GM12891 (cell line): ENCODE measurements at places on chromosomes 16 and 17.
A peak's percentile ranks its signal among the peaks of the same experiment; 100 is the strongest.

DNA sequence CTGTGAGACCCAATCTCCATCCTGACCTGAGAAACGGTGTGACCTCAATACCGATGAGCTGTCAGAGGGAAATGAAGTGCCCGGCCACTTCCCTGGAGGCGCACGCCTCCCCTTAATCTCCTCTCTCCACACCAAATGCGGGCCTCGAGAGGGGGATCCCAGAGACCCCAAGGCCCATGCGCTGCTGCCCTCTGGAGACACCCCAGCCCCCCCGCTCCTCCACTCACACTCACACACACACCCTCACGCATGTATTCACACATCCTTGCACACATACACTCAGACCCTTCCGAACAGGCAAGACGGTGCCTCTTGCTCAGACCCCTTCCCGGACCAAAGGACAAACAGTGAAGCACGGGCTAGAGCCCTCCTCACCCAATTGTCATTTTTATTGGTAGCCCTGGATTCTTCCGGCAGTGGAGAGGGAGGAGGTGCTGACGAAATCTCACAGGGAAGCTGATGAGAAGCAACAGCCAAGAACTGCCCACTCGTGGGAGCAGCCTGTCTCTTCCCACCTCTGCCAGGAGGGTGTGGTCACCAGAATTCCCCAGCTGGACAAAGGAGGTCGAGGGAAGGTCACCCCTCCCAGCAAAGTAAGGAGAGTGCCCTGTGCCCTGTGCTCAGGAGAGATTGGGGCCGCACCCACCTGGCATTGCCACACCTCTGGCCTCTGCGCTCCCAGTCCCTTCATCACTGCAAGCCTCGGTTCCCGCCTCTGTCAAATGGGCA is 136.0 kb upstream of the TNRC6C start:
- DNase-seq: no peak

DNA sequence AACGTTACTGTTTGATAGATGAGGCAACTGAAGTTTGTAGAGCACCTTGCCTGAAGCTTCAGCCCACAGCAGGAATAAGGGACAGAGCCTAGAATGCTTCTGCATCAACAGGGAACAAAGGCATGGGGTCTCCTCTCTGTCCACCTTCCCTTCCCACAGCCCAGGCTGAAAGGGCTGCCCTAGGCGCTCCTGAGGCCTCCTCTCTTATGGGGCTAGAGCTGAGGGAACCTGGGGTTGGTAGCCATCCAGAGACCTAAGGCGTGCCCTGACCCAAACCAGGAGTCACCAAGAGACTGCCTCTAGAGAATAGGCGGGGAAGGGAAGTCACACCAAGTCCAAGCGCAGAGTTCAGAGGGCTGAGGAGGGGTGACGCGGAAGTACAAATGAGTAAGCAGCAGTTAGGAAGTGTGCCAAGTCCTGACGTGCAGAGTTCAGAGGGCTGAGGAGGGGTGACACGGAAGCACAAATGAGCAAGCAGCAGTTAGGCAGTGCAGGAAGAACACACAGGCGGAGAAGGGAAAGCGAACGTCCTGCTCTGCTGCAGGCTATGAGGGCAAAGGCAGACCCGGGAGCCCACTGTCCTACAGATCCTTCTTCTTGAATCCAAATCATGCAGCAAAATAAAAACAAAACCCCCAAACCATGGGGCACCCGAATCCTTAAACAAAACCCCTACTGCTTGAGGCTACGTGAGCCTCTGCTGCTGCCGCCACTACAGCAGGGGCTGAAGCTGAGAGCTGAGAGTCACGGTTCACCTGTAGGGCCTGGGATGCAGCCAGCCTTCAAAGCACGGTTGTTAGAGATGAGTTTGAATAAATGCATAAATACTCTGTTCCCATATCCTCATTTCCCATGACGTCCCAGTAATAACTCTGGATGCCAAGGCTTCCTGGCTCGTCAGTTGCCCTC is 2.7 kb upstream of the SPG7 start:
- DNase-seq: peak; percentile 78

DNA sequence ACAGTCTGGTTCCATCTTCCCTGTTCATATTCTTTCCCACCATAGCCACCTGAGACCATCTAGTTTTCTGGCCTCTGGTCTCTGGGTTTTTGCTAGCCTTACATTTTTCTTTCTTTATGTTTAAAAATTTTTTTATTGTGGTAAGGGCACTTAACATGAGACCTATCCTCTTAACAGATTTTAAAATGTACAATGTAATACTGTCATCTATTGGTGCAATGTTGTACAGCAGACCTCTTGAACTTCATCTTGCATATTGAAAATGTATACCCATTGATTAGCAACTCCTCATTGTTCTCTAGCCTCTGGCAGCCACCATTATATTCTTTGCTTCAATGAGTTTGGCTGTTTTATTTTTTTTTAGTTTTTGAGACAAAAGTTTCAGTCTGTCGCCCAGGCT is 39.2 kb downstream of the ITGAM start:
- no peak for DNase-seq

DNA sequence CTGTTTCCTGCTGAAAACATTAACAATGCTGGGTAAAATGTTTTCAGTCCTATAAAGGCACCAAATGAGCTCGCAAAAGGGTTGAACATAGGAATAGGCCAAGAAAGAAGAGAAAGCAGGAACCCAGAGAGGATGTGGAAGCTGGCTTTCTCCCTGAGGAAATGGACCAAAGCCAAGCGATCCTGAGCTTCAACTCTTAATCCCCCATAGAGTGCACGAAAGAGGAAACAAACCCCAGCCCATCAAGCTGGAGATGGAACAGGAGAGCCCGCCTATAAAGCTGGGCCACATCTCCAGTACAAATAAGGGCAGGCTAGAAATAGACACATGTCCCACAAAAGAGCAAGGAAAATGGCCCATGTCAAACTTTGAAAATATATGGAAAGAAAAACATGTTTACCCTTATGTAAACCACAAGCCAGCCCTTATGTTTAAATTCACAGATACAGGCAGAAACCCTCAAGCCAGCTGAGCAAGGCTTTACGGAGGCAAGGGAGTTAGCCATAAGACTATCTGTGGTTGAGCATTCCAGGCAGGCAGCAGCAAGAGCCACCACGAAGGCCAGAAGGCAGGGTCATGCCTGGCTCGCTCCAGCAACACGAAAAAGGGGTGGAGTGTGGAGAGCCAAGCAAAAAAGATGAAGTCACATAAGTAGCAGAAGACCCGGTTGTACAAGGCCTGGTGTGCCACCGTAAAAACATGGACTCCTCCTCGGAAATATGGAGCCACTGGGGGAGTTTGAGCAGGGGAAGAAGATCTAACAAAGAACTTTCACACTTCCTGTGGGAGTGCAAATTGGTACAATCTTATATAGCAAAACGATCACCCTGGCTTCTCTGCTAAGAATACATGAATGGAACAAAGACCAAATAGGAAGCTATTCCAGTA is 27.8 kb downstream of the COPRS start:
- no peak for DNase-seq

DNA sequence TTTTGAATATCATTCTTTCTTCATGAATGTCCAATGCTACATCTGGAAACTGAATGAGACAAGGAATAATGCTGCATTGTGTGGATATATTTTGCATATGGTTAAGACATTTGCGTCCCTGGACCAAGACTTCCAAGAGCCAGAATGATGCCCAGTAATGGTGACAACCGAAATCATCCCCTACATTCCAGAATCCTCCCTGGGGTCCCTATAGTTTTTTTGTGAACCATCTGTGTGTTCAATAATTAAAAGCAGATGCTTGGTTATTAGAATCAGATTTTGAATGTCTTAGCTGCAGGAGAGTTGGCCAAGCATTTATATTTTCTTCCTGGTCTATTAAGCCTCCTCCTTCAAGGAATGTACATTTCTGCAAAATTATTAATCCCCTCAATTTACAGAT is 426.7 kb upstream of the CDH8 start:
- no peak for DNase-seq

DNA sequence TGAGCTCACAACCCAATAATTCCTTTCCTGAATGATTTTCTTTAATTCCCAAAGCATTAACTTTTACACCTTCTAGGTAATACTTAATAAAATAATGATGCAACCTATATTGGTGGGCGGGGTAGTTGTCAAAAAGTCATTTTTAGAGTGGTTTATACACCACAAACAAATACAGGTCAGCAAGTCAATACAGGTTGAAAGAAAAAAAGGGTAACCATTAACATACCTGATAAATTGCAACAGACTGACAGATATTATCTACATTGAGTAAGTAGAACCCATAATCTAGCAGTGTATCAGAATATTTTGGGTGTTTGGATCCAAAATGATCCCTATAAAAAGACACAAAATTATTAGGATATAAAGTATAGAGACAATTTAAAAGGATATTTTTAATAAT is 39.3 kb downstream of the CHCT1 start:
- no peak for DNase-seq

DNA sequence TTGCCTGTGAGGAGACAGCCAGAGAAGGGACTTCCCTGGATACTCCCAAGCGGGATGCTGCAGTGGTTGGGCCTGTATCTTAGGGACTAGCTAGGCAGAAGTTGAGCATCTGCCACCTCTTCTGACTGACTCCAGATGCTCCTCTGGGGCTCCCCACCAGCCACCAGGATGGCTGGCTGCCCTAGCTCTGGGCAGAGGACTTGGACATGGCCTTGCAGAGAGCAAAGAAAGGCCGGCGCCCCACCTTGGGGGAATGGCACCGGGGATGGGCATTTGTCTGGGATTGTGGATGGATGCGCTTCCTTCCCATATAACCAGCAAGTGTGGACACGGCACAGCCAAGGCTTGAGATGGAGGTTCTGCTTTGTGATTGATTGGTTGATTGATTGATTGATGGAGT is 69.0 kb downstream of the OR1D5 start:
- no peak for DNase-seq

- DNase-seq: no peak
These were observed 62.2 kb downstream of the UTP18 start for GRCh38 chr17:51322390-51323029.

GRCh38 chr16:503150-504071 is 24.1 kb upstream of the CAPN15 start:
- no peak for DNase-seq

GRCh38 chr16:49529411-49530045 is 155.9 kb downstream of the C16orf78 start:
- no peak for DNase-seq

GRCh38 chr16:78395035-78395434 is 295.6 kb downstream of the WWOX start:
- DNase-seq: no peak

DNA sequence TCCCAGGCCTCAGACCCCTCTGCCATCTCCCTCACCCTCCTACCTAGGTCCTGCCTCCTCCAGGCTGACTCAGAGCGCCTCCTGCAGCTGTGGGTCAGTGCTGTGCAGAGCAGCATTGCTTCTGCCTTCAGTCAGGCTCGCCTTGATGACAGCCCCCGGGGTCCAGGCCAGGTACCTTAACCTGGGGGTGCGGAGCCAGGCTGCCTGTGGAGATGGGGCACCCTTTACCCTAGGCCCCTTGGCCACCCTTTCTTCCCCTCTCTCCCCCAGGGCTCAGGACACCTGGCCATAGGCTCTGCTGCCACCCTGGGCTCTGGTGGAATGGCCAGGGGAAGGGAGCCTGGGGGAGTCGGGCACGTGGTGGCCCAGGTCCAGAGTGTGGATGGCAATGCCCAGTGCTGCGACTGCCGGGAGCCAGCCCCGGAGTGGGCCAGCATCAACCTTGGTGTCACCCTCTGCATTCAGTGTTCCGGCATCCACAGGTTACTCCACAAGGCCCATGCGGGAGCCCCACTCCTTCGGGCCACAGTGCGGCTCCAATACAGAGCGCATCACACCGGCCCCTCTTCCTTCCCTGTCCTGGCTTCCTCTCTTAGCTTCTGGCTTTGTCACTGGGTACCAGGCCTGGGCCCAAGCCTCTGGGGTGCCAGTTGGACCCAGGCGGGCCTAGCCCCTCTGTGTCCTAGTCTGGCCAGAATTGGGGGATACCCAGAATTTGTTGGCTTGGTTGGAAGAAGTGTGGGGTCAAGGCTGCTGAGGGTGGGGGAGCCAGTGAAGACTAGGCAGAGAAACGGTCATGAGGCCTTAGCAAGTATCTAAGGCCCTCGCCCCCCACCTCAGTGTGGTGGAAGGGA is 5.0 kb upstream of the KCTD11 start:
- no peak for DNase-seq

DNA sequence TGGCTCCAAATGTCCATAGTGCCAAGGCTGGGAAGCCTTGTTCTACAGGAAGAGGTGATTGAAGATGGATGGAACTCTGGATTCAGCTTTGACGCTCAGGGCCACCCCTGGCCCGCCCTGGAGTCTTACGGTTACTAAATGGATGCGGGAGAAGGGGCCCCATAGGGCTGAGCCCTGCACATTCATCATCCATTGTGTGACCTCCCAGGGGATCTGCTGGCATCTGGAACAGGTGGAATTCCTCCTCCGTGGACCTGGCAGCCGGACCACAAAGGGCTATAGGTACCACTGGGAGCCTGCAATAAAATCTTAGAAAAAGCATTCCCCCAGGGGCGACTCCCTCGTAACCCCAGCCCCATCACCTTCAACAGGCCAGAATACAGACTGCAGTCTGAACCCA is 81.4 kb upstream of the NOL11 start:
- no peak for DNase-seq

DNA sequence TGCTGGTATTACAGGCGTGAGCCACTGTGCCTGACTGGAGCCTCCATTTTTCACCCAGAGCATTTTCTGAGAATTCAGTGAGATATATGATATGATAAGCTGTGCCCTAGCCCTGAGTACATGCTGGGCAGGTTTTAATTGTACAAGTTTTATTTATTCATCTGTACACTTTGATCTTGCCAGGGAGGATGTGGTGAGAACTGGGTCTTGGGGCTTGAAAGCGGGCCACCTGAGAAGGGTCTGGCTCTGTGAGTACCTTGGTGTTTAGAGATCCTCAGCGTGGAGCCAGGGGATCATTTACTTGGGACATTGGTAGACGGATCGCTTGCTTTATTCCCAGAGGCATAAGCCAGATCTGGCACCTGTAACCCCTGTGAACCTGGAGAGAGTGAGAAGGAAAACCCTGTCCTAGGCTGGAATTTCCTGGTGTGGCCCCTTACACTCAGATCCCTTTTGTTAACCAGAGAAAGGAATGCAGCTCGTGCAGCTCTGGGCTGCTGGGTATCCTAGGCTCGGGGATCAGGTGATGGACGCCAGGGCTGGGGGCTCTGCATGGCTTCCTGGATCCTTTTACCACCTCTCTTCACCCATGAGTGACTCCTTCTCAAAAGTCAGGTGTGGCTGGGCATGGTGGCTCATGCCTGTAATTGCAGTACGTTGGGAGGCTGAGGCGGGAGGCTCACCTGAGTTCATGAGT is 91.9 kb downstream of the ABCC1 start:
- DNase-seq: no peak

DNA sequence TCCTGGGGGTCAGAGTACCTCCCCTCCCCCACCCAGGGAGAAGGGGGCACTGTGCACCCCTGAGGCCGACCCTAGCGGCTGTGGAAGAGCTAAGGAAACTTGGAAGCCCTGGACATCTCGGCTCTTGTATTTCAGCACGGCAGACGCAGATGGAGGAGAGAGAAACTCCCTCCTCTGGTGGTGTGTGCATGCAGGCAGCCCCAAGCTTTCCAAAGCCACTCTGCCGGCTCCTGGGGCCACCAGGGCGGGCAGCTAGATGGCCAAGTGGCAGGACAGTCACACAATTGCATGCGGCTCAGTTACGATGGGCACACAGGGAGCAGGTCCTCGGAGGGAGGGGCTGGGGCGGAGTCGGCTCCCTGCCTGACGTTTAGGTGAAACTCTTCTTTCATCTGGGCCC is 195.5 kb downstream of the RBFOX3 start:
- DNase-seq: no peak
